DMS153 (cell line): ENCODE measurements at places on chromosomes 13 and 19.

DNA sequence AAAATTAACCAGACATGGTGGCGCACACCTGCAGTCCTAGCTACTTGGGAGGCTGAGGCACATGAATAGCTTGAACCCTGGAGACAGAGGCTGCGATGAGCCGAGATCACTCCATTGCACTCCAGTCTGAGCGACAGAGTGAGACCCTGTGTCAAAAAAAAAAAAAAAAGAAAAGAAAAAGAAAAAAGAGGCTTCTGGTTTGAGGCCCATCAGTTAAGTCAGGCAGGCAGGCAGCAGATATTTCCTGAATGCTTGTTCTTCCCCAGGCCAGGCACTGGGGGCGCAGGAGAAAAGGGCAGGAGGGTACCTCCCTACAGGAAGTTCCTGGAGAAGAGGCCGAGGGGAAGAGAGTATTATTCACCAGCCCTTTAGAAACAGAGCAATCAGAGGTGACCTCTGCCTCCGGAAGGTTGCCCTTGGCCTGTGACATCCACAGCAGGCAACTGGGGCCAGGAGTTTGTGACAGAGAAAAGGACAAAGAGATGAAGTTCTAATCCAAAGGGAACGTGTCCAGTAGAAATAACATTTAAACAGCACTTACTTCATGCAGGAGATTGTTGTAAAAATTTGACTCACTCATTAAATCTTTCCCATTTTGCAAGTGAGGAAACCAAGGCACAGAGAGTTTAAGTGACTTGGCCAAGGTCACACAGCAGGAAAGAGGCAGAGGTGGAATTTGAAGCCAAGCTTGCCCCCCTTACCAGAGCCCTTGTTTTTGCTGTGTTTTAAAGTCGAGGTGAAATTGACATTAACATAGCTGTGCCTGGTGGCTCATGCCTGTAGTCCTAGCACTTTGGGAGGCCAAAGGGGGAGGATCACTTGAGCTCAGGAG lies 4.3 kb upstream of the RLN3 start:
- DNase-seq, result no peak

DNA sequence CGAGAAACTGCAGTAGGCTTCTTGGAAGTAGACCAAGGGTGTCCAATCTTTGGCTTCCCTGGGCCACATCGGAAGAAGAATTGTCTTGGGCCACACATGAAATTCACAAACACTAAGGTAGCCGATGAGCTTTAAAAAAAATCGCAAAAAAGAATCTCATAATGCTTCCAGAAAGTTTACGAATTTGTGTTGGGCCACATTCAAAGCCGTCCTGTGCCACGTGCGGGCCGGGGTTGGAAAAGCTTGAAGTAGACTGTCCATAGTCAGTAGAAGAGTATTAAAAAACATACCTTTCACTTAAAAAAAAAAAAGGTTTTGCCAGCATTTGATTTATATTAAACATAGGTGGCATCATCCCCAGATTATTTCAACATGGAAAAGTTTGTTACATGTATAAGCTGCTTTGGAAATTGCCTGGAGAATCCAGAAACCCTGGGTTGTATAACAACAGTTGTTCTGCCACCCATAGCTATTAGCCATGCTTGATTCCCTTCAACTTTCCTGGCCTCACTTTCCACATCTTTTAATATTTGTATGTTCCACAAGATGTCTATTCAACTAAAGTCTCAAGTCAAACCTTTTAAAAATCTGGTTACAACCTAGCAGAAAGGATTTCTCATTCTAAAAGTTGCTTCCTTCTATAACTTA lies 1.0 kb downstream of the IFT88 start:
- no peak for DNase-seq

DNA sequence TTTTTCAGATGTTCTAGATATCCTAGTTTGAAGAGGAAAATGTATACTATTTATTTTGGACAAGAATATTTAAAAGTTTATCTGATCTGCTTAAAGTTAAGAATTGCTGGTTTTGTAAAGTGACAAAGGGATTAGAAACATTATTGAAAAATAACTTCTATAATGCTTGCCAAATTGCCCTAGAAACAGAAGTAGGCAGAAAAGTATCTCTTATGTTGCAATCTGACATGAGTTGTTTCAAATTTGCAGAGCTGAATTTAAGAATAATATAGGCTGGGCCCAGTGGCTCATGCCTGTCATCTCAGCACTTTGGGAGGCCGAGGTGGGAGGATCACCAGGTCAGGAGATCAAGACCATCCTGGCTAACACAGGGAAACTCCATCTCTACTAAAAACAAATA lies 777.1 kb downstream of the LIG4 start:
- no peak for DNase-seq

GRCh38 chr19:32902448-32902847 lies 32.9 kb upstream of the SLC7A9 start:
- DNase-seq, result no peak

DNA sequence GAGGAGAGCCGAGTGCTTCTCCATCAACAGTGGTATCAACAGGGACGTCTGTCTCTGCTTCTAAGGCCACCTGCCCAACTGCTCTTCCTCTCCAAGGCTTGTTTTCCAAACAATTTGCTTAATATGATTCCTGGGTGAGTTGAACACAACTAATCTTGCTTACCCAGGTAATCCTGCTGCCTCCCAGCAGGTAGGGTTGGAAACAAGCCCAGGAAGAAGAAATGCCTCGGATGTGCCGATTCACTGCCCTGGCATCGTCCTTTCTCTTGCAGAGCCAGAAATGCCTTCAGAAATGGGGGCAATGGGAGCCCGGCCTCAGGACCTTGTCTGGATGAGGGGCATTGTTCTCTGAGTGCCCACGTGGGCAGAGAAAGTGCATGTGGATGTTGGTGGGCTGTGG lies 51.9 kb upstream of the C1QTNF9B start:
- no peak for DNase-seq

- DNase-seq, result no peak
Observed at GRCh38 chr13:40160618-40161350, 505.3 kb downstream of the COG6 start.

DNA sequence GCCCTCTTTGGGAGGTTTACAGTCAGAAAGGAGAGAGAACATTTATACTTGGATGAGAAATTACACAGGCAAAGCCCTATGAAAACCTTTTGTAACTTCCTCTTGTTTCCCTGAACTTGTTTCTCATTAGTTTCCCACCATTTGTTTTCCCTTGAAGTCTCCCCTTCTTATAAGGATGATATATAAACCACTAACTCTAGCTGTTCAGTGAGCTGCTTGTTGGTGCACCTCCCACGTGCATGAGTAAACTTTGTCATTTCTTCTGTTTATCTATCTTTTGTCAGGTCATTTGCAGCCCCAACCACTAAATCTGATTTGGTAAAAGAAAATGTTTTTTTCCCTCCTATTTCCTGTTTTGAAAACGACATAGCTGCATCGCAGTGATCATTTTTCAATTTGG lies 919.9 kb downstream of the SLITRK1 start:
- no peak for DNase-seq

DNA sequence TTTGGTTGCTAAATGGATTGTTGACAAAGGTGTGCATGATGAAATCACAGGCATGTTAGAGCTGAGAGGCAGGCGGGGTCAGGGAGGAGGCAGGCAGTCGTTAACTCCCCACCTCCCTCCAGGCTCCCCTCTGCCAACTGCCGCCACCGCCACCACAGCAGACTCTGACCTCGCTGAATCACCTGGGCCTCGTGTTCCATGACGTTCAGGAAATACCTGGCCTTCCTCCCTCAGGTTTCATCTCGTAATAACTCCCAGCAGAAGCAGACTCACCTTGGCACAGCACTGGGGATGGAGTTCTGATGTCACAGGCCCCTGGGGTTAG lies 198.5 kb downstream of the KATNAL1 start:
- peak; percentile 80 for DNase-seq

GRCh38 chr19:24166055-24166454 lies 79.1 kb downstream of the ZNF254 start:
- no peak for DNase-seq
